ENCODE measurements at places on chromosomes 3 and 15.

DNA sequence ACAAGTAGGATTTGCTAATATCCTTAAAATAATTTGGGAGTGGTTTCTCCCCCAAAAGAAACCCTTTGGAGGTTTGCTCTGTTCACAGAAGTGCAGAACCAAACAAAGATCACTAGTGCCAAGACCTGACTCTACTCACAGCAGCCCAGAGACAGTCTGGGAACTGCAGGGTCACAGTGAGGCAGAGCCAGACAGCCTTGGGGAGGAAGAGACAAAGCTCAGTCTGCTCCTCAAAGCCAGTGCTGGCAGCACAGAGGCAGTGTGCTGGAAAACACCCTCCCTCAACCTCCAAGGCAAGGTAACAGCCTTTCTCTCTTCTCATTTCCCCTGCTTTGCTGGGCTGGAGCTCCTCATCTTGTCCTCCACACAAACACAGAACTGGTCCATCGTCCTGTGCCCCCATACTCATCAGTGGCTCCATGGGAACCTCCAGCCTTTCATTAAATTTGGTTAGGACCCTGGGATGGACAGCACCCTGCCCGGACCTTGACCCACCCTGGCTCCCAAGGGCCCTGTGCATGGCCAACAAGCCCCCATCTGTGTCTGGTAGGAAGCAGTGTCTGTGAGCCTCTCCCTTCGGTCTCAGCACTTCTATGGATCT lies 12.6 kb downstream of the RAB6B start:
- DNase-seq, result no peak

DNA sequence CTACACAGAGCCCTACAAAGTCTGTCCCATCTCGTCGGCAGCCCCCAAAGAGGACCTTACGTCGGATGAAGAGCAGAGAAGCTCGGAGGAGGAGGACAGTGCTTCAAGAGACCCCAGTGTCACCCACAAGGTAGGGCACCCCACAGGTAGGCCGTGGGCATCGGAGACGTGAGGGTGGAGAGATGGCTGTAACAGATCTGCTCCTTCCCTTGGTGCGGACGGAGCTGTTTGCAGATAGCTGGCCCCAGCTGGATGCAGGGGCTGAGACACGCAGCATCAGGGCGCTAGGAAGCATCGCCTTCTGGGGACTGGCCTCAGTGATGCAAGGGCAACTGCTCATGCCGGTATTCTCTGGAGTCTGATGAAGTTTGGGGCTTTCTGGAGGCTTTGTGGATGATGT lies 45.4 kb downstream of the FGD5 start:
- no peak for DNase-seq

DNA sequence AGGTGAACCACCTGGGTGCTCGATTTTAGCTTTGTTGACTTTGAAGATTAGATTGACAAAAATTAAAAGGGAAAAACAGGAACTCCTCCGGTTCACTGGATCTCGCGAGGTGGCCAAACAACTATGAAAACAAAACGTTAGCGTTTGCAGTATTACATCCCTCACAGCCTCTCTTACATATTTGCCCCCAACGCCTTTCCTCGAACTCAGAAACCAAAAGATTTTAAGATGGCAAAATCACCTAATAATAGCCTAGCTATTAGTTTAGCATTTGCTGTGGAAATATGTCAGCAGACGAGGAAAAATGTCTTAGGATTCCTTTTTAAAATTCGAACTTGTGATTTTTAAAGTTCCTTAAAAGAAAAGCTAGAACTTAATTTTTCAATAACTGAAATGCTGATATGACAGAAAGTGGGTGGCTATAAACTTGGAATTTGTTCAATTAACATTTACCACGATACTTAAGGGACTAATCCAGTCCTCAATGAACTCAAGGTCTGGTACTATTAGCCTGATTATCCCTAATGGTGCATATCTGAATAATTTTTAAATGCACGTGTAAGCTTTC lies 491 bp upstream of the SENP7 start:
- no peak for DNase-seq

DNA sequence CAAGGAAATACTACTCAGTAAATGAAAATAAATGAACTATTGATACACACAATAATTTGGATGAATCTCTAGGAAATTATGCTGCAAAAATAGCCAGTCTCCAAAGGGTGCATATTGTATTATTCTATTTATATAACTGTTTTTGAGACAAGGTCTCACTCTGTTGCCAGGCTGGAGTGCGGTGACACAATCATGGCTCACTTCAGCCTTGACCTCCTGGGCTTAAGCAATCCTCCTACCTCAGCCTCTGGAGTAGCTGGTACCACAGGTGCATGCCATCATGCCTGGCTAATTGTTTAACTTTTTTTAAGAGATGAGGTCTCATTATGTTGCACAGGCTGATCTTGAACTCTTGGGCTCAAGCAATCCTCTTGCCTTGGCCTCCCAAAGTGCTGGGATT lies 12.5 kb downstream of the KLHDC8B start:
- no peak for DNase-seq

DNA sequence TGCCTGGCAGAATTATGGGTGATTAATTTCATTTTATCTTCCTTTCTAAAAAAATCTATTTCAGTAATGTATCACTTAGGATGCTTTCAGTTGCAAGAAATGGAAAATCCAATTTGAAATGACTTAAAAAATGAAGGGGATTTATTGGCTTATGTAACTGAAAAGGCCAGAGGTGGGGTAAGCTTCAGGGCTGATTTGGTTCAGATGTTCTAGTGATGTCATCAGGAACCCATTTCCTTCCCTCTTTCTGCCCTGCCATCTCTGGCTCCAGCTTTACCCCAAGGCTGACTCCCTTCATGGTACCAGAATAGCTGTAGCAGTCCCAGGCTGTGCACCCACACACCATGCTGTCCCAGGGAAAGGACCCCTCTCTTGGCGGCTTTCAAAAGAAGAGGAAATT lies 18.5 kb upstream of the REC114 start:
- no peak for DNase-seq

DNA sequence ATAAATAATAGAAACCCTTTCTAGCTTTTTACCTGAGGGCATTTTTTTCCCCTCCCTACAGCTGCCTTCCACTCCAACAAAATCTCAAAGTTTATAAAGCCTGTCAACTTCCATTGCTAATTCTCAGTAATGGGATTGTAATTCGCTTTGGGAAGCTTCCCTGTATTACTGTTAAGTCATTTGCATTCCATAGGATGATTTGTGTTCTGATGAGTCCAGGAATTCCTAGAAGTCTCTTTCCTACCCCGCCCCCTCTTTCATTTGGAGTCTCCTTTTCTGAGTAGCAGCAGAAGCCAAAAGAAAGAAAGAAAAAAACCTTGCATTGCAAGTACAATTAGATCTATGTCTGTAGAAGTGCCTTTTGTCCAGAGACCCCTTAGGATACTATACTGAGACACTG lies 1033.3 kb downstream of the IGSF11 start:
- no peak for DNase-seq

DNA sequence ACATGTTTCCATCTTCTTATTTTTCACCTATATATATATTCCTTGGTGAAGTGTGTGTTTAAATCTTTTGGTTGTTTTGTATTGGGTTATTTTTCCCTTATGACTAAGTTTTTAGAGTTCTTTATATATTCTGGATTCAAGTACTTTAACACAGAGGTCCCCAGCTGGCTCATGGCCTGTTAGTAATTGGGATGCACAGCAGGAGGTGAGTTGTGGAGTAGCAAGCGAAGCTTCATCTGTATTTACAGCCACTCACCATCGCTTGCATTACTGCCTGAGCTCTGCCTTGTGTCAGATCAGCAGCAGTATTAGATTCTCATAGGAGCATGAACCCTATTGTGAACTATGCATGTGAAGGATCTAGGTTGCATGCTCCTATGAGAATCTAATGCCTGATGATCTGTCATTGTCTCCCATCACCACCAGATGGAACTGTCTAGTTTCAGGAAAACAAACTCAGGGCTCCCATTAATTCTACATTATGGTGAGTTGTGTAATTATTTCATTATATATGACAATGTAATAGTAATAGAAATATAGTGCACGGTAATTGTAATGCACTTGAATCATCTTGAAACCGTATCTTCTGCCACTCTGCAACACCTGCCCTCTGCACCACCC lies 151.6 kb downstream of the RSRC1 start:
- no peak for DNase-seq

DNA sequence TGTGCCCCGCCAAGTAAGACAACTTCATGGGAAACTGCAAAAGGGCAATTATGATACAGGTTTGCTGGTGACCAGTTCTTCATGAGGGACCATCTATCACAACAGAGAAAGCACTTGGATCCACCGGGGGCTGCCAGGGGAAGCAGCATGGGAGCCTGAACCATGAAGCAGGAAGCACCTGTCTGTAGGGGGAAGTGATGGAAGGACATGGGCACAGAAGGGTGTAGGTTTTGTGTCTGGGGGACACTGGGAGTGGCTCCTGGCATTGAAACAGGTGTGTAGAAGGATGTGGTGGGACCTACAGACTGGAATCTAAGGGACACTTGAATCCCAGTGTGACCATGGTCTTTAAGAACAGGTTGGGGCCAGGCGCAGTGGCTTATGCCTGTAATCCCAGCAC lies 22.6 kb downstream of the MKRN2 start:
- DNase-seq, result no peak

- peak; percentile 9 for DNase-seq
Observed at GRCh38 chr3:14467814-14468620, 65.6 kb downstream of the SLC6A6 start.

DNA sequence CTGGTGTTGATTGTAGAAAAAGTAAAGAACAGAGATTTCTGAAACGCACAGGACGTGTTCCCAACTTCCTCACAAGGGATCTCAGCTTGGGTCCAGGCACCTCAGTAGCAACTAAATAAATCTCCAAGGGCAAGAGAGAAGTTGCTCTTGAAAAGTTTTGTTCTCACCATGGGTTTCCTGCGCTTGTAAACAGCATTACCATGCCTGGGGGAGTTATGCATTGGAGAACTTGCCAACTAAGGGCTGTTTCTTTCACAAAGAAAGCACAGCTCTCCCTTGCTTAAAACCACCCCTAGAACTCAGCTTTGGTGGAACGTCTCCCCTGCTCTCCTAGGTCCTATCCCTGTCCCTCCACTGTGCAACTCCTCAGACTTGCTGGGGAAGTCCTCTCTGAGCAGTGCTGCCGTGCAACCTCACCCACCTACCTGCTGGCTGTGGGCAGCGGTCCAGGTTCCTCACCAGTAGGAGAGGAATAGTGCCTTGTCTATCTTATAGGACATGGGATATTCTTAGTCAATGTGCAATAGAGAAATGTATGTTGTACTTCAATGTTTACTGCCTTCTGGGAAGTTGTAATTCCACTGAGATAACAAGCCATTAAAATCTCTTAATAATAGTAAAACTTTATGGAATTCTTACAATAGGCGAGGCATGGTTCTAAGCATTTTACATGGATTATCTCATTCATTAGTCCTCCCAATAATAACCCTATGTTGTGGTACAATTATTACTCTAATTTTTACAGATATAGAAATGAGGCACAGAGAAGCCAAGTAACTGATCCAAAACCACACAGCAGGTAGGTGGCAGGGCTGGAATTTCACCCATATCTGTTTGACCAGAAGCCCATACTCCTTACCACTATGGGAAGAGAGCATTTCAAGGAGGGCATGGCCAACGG lies 51.5 kb downstream of the UMPS start:
- no peak for DNase-seq

DNA sequence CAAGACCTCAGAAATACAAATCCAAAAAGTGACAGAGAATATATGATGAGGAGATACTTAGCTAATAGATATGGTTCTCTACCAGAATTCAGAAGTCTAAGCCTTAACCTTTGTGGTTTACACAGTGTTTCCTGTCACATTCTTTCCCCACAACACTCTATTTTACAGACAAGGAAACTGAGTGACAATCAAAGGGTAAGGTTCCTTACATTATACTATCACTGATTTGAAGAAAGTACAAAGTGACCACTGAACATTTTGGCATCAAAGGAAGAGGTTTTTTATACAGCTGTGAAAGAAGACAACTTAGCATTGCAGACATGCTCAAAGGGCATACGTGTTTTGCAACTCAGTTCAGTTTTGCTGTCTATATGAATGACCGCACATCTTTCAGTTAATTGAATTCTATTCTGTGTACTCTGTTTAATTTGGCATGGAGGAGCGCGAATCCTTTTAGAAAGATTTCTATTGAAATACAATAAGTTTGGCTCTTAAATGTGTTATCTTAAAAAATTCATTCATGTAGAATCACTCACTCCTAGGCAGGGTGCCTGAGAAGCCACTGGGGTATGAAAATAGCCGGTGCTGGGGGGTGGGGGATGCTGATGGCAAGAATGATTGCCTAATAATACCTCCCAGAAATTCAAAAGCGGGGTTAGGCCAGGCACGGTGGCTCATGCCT lies 66.5 kb upstream of the SKOR1 start:
- no peak for DNase-seq

DNA sequence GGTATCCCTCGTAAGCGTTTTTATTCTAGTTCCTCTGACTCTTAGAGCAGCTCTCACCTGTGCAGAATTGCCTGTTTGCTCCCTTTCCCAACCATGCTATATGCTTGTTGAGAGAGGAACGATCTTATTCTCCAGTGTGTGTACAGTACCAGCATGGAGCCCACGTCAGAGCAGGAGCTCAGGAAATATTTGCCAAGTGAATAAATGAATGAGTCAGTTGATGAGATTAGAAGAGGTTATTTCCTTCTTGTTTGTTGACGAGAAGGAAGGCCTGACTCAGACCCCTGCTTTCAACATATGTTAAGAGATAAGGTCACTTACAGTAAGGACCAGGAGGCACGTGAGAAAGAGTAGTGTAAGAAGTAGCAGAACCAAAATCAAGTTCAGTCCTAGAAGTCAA lies 106.3 kb upstream of the ABHD17C start:
- DNase-seq, result no peak

DNA sequence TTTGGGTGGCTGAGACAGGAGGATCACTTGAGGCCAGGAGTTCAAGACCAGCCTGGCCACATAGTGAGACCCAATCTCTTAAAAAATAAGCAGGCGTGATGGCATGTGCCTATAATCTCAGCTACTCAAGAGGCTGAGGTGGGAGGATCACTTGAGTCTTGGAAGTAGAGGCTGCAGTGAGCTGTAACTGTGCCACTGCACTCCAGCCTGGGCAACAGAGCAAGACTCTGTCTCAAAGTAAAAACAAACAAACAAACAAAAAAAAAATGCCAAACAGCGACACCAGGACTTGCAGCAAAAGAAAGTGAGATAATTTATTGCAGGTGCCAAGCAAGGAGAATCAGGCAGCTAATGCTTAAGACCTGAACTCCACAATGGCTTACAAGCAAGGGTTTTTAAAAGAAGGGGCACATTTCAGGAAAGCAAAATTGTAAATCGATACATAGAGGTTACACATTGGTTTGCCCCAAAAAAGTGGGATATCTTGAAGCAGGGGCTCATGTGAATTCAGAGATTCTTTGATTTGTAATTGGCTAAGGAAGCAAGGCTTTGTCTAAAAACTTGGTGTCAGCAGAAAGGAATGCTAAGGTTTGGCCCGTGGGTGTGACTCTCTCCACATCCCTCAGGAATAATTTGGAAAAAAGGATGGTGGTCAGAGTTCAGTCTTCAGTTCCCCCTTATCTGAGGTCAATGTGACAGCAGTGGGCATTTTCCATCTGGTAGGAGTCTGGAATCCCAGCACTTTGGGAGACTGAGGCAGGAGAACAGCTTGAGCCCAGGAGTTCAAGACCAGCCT lies 5.2 kb upstream of the MPI start:
- no peak for DNase-seq

GRCh38 chr15:98888820-98889479 lies 118.6 kb downstream of the PGPEP1L start:
- no peak for DNase-seq

- no peak for DNase-seq
Observed at GRCh38 chr3:36124118-36124796, 256.0 kb upstream of the STAC start.

Data from hypothalamus (tissue), 51 donors.